ENCODE measurements at places on chromosomes 2 and 18. TPM values are rescaled to one million over a fixed set of nuclear protein-coding genes. Genes with fewer than 3 reads are reported as not detected.
A peak's percentile ranks its signal among the peaks of the same experiment; 100 is the strongest.

The IL36A gene
- not detected for total RNA-seq

The ALKAL2 gene
- 4.8 TPM for total RNA-seq

The ALLC gene
- not detected for total RNA-seq

The WDR54 gene
- 12.3 TPM for total RNA-seq

The FAM110C gene
- 13.2 TPM for total RNA-seq

The SEMA4C gene
- total RNA-seq: 51.0 TPM

The GKN1 gene
- total RNA-seq: not detected

The TMEM178A gene
- total RNA-seq: 3.9 TPM

The CRYGC gene
- not detected for total RNA-seq

The PDCD1 gene
- total RNA-seq: 0.21 TPM

The ALPG gene
- total RNA-seq: not detected

The LYPD6B gene
- not detected for total RNA-seq

The PLGLB2 gene
- 8.2 TPM for total RNA-seq

The ARHGAP28 gene
- total RNA-seq: 1.0 TPM

DNA sequence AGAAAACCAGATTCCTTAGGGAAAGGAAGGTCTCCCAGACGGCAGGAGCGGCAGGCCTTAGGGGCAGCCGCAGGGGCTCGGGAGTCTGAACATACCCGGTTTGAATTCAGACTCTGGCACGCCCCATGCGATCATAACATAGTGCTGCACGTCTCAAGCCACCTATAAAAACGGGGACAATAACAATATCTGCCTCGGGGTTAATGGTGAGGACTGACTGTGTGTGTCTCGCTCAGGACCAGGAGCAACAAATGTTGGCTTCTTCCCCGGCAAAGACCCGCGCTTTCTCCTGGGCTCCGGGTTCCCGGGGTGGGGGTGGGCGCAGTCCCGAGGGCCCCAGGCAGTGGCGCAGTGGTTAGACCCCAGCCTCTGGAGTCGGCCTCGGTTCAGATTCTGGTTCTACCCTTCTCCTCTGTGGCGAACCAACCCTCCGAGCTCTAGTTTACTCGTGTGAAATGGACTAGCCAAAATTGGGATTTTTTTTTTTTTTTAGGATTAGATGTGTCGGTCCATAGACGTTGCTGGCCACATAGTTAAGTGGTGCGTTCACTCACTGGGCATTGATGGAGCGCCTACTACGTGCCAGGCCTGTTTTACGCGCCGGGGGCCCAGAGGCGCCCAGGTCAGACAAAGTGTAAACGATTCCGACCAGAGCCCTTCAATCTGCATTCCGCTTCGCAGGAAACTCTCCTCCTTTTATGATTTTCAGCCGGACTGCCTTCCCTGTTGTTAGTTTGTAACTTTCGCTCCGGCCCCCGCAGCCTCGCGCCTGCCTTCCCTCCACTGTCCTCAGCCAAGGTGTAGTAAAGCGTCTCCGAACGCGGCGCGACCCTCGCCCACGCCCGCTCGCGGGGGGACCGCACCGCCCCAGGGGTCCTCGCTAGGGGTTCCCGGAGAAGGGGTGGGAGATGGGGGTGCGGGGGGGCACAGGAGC lies 820 bp upstream of the SH3BP4 start:
- DNase-seq: no peak

GRCh38 chr2:239883326-239884050 lies 141.7 kb downstream of the NDUFA10 start:
- no peak for DNase-seq

DNA sequence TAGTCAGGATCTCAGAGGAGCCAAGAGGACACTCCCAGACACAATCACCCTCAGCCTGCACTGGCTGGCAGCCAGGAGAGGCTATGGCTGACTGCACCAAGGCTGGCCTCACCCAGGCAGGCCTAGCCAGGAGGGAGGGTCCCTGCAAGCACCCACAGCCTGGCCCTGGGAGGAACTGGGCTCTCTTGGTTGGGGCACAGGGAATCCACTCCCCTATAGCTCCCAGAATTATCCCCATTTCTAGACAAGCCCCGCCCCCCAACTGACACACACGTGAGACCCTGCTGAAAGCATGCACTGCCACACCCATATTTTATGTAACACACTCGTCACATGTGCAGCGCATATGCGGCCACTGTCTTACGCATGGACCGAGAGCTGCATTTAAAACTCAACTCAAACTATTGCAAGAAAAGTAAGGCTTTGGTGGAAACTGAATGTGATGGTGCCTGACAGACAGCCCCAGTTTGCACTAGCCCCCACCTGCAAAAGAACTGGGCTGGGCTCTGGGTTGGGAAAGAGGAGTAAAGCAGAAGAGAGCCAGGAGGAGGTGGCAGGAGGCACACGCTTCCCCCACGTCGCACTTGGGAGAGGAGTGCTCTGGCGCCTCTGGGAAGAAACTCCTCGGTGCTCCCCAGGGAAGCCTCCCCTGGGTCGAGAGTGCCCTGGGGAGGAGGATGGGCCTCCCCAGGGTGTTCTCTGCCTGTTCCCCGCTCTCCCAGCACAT lies 28.9 kb upstream of the ARHGEF4 start:
- DNase-seq: no peak

DNA sequence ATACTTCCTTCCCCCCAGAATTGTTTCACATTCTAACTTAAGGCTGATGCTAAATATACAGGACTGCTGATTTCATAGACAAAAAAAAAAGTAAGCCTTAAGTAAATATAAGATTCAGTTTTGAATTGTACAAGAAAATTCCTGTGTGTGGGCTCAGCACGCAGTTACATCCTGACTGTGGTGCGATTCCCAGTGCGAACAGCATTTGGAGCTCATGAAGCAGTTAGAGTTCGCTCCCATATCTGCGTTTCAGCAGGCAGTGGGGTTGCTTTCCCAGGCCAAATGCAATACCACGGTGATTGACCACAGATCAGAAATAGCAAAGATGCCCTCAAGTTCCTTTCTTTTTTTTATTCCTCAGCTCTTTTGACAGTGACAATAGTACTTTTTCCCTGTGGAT lies 75.6 kb downstream of the SATB2 start:
- no peak for DNase-seq

DNA sequence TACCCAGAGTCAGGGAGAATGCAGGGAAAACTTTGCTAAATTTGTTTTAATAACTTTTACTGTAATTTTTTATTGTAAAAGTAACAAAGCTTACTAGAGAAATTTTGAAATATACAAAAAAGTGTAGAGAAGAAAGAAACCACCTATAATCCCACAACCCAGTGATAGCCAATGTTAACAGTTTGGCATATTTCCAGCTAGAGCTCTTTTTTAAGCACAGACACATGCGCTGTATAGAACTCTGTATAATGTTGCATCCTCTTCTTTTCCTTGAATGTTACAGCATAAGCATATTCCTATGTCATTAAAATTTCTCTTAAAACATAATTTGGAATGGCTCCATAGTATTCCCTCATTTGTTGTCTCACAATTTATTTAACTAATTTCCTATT lies 37.4 kb upstream of the EPAS1 start:
- no peak for DNase-seq

DNA sequence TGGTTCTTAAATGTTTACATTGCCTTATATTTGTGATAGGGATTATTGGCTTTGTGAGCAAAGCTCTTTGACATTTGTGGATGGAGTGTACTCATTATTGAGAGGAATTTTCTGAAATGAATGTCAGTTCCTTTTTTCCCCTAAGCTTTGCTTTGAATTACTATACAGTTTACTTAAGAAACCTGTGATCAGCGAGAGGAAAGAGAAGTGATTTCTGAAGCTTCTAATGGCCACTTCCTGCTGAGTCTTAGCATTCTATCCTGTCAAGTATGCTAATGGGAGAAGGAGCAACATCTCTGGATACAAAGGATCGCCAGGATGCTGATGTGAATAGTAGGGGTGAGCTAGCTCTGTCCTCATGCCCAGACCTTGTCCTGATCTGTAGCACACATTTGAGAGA lies 47.8 kb upstream of the MGAT5 start:
- no peak for DNase-seq

DNA sequence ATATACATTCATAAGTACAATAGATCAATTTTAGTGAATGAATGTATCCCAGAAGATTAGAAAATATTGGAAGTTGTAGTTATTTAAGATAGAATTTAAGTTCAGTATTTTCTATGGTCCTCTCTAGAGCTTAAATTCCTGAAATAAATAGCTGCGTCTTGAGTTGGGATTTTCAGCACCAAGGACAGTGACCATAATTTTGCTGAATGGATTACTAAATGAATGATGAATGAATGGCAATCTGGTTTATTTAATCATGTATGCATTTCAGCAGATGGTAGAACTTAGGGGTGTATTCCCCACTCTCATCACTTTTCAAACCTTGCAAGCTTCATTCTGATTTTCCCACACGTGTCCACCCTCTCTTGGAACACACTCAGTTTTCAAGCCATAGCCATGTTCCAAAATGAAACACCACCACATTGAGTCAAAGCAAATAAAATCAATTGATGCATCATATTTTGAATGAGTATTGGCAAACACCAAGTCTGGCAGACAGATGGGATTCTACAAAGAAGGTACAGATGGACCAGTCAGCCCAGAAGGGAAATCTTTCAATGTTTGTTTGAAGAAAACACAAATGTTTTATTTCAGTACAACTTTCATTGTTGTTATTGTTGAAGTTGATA lies 362.2 kb upstream of the NXPH2 start:
- DNase-seq: no peak

DNA sequence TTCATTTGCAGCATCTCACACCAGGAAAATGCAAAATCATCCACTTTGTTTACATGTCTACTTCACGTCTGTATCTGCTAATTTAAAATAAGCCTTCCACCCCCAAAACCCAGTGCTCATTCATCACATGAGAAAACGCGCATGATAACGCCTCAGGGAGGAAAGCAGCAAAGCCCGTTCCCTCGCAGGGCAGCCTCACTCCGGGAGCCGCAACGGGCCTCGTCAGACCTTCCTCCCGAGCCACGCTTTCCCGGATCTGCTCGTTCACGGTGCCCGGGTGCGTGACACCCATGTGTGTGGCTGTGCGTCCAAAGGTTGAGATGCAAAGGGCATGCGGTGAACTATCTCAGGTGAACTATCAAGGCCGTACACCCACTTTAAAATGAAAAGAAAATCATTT lies 59.8 kb downstream of the NDUFA10 start:
- DNase-seq: no peak

GRCh38 chr2:121085801-121086200 lies 199.2 kb downstream of the TFCP2L1 start:
- no peak for DNase-seq

GRCh38 chr2:59885541-59885940 lies 667.9 kb downstream of the BCL11A start:
- peak; percentile 16 for DNase-seq

DNA sequence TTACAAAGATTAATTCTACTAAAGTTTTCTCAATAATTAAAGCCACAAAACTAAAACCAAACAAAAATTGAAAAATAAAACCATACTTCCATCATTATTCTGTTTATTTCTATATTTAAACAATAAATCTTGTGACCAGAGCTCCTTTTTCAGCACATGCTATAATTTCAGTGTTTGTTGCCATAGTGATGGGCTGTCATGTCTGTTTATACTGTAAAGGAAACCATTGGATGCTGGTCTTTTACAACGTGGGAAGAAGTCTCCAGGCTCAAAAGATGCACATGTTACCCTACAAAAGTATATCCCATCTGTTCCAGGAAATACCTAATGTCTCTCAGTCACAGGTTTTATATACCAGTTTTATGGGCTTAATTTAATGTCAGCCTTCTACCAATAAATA lies 100.1 kb upstream of the MC2R start:
- DNase-seq: no peak

DNA sequence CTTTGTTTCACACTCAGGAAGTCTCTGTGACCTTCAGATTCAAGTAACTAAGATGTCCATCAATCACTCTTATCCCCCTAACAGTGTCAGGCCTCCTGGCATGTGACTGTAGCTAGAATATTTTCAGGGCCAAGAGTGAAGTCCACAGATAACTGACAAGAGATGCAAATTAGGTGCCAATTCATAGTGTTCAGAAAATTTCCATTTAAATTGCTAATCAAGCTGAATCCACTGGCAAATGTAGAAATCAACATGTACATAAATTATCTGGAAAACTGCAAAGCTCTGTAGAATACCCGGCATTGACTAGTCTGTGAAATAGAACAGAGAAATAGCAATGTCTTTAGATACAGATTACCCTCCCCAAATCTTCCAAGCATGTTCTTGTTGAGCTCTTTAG lies 38.6 kb upstream of the ARL4C start:
- no peak for DNase-seq

DNA sequence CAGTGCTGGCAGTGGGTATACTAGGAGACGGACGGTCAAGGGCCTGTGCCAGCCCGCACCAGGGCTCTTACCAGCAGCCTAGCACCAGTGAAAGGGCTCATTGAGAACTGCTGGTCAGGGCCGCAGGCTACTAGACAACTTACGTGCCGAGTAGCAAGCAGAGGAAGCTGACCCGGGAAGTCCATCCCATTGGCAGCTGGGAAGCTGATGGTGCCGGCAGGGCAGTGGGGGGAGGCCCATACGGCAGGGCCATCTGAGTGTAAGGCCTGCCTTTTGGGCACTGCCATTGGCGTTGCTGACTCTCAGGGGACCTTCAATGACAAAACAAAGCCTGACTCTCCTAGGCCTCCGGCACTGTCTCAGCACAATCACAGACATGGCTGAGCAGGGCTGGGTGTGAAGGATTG lies 20.6 kb downstream of the EFR3B start:
- no peak for DNase-seq

DNA sequence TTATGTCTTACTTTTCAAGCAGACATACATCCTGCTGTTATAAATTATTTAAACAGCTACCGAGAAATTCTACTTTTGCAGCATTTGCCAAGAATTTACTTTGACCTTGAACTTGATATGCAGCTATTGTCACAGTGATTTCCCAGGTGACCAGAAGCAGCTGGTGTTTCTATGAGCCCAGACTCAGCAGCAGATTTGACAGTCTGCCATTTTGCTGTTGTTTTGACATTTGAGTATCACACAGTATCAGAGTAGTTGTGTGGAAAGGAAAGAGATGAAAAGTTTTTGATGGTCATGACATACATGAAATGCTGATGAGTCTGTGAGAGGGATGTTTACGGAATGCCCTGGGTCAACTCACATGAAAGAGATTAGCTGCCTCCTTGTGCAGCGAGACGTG lies 6.6 kb upstream of the CCDC195 start:
- no peak for DNase-seq

DNA sequence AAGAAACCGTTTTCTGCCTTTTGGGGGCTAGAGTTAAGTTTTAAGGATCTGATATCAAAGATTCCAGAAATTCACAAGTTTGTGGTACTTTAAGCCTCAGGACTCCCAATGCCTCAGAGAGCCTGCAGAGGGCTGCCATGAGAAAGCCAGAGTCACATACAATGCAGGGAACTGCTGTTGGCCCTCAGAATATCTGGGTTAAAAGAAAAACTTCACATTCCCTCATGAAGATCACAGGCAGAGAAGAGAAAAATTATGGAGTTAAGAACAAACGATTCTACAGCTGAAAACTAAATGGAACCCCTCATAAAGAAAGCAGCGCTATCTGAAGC lies 39.5 kb downstream of the HDAC4 start:
- no peak for DNase-seq

Measured in uterus (tissue), 4 donors.